Hypothalamus (tissue), 51 donors: ENCODE measurements at places on chromosomes 4 and X.

GRCh38 chrX:17525266-17525665 lies 150.3 kb downstream of the NHS start:
- DNase-seq, result no peak

GRCh38 chrX:2811271-2811670 lies 17.5 kb upstream of the GYG2 start:
- DNase-seq, result no peak

DNA sequence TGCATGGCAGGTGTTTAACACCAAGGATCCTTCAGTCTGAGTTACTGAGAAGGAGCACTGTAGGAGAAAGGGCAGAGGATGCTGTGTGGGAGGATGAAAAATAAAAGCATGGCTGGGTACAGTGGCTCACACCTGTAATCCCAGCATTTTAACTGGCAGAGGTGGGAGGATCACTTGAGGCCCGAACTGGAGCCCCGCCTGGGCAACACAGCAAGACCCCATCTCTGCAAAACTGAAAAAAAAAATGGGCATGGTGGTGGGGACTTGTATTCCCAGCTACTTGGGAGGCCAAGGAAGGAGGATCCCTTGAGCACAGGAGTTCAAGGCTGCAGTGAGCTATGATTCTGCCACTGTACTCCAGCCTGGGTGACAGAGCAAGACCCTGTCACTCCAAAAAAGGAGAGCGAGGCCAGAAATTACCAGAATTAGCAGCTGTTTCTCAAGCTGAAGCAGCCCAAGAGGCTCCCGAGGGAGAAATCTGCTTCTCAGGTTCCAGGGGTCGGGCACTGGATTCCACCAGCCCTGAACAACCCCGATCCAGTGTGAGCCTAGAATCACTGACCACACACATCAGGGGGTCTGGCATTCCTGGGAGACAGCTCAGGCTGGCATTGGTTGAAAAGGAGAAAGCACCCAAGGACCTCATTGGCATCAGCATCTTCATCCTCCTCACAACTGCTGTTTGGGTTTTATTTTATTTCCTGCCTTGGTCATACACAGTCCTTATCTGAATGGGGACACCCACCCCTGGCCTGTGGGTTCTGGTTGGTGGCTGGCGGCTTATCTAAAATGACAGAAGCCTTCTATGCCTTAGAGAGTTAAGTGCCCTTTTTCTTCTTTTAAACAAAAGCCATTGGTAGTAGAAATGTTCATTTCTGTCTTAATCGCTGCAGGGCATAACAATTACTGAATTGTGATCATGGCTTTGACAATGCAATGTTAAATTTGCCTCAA lies 66.3 kb upstream of the TRIM2 start:
- no peak for DNase-seq

DNA sequence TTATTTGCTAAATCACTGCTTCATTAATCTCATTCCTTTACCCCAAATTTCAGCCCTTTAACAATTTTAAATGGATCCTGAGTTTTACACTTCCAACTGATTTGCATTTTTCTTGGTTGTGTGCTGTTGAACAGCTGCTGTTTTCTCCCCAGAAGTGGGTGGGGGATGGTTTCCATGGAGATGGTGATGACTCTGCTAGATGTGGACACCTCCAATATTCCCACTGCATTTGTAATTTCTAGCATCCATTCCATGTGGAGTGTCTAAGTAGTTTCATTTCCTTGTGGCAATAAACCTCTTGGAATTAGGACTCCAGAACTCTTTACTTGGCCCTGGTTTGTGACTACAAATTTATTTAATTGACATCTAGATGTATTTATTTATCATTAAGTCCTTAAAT lies 330.4 kb downstream of the GBA3 start:
- DNase-seq, result no peak

DNA sequence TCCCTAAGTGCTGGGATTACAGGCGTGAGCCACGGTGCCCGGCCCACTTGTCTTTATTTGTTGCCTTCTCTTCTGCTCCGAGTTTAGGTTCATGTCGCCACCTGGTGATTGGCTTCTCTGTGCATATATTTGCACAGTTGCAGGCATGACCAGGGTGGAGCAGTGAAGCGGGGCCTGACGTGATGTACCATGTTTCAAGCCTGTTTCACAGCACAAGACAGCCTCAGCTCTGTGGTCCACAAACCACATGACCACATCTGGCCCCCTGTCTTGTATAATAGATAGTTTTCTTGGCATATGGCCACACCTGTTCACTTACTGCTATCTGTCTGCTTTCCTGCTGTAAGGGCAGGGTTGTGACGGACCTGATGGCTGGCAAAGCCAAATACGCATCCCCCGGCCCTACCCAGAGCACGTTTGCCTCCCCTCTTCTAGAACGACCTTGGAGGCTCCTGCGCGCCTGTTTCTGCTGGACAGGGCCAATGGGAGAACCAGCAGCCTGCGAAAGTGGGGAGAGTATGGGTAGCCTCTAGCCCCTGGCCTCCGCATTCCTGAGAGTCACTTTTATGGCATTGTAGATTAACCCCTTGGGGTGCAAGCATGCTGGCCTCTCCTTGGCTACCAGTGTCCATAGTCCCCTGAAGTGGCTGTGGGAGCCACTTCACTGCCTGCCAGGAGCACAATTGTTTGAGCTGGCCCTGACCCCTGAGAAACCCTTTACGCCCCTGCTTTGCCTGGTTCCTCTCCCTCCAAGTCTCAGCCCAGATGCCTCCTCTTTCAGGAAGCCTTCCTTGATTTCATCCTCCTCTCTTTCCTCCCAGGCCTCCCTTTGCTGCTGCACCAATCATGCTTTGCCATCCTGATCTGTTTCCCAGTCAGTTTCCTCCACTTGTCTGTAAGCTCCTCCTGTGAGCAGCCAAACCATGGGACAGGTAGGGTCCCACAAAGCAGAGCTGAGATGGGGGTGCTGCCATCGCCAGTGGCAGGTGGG lies 6.0 kb upstream of the SH3TC1 start:
- no peak for DNase-seq

DNA sequence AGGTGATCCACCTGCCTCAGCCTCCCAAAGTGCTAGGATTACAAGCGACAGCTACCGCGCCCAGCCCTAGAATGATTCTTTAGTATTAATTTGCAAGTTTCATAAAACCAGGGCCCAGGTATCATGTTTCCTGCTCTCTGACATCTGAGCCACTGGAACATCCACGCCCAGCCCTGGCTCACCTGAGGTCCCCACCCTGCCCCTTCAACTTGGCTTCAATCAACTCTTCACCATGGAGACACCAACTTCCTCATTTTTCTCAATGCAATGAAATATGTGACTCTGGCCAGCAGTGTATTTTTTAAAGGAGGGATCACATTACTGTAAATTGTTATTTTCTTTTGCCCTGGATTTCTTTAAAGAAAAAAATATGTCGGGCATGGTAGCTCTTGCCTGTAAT lies 3.9 kb downstream of the PRSS12 start:
- DNase-seq, result no peak

DNA sequence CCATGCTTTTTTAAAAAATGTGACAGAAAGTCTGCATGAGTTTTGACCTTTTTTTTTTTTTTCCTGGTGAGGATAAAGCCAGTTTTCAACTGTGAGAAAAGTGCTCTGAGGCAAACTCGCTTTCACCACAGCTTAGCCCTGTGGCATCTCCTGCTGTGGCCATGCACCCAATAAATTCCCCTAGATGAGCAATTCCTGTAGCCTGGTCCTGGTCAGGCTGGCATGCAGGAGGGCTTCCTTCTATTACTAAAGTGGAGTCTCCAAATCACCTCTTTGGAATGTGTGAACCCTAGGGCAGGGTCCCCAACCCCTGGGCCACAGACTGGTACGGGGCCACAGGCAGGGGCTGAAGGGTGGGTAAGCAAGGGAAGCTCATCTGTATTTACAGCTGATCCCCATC lies 265.4 kb downstream of the RAPGEF2 start:
- DNase-seq, result no peak

- DNase-seq, result no peak
Observed at GRCh38 chrX:154348114-154348531, 26.3 kb downstream of the FLNA start.

- no peak for DNase-seq
Observed at GRCh38 chr4:30642567-30642966, 77.6 kb upstream of the PCDH7 start.

DNA sequence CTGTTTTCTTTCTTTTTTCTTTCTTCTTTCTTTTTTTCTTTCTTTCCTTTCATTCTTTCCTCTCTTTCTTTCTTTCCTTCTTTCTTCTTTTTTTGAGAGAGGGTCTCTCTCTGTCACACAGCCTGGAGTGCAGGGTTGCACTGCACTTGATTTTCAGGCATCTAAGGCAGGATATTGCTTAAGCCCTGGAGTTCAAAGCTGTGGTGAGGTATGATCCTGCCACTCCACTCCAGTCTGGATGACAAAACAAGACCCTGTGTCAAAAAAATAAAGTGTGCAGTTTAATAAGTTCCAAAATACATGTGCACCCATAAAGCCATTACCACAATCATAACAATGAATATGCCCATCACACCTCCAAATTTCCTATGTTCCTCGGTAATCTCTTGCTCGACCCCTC lies 10.6 kb upstream of the ZNF718 start:
- no peak for DNase-seq

DNA sequence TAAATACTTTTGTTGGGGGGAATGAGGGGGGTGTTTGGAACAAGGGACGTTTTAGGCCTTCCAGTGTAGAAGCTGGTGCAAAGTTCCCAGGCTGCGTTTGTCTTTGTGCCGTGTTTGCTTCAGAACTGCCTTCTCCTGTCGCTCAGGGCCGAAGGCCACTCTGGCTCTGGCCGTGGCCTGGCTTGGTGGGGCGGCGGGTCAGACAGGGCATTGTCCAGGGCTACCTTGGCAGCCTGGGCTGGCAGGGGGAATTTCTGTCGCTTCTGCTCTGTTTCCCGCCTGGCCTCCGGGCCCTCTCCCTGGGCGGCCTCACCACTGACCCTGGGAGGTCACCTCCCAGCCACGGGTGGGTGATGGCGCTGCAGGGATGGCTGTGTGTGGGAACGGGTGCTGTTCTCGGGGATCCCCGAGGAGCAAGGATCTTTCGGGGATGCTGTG lies 140.0 kb downstream of the COL4A6 start:
- no peak for DNase-seq

DNA sequence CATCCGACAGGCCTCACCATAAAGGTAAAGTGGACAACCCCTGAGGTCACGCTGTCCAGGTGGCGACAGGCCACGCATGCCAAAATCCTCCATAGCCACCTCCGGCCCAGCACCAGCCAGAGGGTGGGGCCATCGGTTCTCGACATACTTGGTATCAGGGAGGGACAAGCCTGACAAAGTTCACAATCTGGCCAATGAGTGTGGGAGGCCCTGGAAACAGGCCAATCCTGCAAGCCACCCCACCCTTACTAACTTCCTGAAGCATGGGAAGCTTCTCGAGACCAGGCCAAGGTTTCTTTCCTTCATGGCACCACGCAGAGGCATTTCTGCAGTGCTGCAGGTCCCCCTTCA lies 73.8 kb downstream of the MTMR1 start:
- DNase-seq, result no peak

DNA sequence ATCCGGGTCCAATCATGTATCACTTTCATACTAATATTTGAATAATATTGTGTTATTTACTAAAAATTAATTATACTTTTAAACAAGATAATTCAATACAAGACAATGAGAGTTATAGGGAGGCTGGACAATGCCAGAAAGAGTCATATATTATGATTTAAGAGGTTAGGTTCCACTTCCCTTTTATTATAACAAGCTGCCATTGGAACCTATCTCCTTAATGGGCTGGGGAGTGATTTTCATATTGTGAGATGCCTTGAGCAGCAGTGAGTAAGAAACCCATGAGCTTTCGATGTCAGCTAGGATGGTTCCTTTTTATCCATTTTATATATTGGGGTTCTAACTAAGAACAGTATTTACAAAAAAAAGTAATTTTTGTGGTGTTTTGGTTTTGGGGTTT lies 91.8 kb downstream of the MAB21L2 start:
- no peak for DNase-seq

GRCh38 chr4:114378305-114378903 lies 220.2 kb upstream of the UGT8 start:
- no peak for DNase-seq

DNA sequence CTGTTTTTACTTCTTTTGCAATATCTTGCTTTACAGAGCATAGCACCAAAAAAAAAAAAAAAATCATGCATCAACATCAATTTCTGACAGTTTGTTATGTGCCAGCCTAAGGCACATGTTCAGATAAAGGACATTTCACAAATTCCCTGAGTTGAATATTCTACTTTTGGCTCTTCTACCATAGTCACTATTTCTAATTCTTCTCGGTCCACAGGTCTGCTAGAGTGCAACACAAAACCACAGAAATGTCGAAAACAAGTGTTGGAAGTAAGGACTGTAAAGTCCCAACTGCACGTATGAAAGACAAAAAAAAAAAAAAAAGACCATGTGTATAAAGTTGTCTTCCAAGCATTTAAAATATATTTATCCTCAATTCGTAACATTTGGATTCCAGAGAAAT lies 494.2 kb upstream of the INTU start:
- no peak for DNase-seq

DNA sequence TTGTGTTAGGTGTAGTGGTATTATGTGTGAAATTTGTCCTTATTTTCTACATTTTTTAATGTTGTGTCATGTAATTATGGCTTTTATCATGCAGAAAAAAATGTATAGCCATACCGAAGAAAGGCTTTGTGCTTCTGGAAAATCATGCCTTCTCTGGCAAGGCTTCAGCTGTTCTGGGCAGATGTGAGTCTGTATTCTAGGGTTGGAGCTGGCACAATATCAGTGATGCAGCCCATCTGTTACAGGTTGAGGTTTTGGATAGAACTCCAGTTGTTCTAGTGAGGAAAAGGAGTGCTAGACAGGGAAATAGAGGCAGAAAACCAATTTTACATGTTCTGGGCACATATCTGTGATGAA lies 44.8 kb upstream of the PRSS12 start:
- no peak for DNase-seq

- no peak for DNase-seq
Observed at GRCh38 chr4:37960098-37960497, at the start of gene PTTG2. Gene PTTG2, plus strand, starts transcription at chr4:37960398. Its CDS starts 37 bp downstream, at chr4:37960435.

DNA sequence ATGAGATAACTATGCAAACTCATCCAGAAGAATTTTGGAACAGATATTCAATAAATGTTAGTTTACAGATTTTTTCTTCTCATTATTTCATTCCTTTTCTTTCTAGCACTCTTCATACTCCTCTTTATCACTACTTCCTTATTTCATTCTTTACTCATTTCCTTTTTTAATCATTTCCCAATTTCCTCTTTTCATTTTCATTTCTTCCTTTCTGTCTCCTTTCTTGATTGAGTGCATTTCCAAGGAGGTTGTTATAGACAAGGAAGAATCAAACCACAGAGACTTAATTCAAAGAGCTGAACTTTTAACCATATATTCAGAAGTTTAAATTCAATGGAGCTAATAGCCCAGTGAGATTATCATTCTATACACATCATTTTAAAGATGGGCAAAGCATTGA lies 600.7 kb downstream of the ARAP2 start:
- DNase-seq, result no peak

DNA sequence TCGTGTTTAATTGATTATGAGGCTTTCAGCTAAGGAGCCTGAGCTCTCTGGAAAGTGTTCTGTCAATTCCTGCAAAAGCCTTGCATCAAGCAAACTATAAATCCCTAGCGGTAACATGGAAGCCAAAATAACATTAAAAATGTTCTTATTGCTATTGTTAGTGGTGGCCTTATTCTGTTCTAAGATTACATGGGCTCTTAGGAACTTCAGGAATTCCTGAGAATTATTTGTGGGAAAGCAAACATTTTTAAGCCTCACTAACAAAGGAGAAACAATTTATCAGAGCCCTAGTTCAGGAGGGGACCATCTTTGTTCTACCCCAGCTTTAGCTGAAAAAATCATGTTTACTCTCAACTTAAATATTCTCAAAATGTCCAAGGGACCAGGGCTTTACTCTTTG lies 119.6 kb downstream of the PAPSS1 start:
- no peak for DNase-seq

GRCh38 chr4:180059216-180059881 lies 2183.9 kb upstream of the TENM3 start:
- DNase-seq, result peak; percentile 27

- no peak for DNase-seq
Observed at GRCh38 chrX:38989076-38989475, 187.8 kb downstream of the MID1IP1 start.
